RPMI8226 (cell line): ENCODE measurements at places on chromosomes 3 and 15.
A peak's percentile ranks its signal among the peaks of the same experiment; 100 is the strongest.

DNA sequence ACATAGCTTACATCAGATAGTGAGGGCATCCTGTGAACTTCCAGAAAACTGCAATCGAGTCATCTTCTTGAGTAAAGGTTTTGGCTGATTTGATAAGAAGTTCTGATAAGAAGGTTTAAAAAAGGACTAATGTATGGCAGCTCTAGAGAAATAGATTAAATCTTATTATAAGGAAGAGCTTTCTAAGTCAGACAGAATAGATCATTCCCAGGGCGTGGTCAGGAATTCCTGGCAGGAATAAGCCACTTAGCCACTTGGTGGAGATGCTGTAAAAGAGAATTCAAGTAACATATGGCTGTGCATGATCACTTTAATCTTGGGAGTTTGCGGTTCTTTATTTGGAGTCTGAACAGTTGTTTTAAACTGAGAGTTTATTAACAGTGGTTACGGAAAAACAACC is 17.4 kb downstream of the PGBD4 start:
- no peak for DNase-seq

- DNase-seq = no peak
These were observed 560.1 kb downstream of the MCTP2 start for GRCh38 chr15:94791510-94791909.

DNA sequence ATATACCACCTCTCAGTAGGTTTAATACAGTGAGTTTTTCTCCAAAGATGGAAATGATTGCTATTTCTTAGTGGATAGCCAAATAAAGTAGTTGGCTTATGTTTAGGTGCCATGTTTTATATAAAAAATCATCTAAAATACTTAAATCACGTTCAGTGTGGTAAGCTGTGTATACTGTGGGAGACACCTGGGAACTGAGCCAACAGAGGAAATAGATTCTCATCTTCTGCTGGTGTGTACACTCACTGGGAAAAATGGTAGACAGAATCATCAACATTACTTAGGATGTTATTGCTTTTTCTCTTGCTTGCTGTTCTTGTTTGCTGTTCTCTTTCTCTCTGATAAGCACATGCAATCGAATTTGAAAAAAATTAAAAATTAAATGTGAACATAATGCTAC is 112.6 kb upstream of the MB21D2 start:
- DNase-seq = no peak

DNA sequence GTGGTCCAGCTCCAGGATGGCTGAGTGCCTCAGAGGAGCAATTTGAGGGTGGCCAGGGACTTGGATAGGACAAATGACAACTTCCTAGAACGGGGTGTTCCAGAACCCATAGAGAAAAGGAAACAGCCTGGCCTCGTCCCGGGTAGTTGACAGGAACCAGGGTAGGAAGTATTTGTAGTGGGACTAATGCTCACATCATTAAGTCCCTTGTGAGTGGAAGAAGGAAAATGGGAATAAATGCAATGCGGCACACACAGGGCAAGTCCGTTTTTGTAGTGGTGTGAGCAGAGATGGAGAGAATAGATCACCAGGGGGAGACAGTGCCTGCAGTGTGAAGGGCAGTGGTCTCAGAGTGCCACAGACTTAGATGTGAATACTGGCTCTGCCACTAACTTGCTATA is 19.6 kb downstream of the TIMP4 start:
- DNase-seq = no peak

DNA sequence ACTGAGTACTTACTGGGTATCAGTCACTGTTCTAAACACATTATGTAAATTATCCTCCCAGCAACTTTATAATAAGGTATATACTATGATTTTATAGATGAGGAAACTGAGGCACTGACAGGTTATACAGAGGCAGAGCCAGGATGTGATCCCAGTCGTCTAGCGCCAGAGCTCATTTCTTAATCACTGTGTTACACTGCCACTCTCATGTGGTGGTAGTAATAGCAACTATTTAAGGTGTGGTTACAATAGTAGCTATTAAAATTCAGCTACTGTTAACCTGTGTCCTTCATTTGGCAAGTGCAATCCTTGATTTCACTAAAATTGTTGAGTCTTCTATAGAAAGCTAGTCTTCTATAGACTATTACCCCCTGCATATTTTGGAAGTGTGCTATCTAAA is 43.1 kb upstream of the TRPC1 start:
- no peak for DNase-seq

DNA sequence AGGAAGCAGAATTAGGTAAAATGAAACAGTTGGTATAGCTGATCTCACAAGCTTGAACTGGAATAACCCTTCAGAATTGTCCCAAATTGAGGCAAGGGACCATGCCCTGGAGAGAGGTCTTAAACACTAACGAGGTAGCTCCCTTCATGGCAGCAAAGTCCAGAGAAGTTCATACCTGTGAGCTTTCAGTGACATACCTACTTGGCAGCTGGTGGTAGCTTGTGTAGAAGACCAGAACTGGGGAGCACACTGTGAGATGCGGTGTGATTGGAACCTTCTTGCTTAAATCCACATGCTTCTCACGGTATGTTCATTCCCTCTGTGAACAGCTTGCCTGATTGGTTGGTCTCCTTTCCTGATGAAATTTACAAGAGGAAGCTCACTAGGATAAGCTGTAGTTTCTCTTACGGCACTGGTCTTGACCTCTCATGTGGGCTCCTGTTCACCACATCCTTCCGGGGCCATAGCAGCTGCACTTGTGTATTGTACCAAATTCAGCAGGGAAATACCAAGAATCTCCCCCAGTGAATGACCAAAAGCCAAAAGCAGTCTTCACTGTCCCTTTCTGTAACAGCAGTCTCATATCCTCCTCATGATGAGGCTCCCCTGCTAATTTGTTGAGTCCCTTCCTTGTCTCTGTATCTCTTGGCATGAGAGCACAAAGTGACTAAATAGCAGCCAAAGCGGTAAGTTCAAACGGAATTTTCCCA is 483.7 kb upstream of the FRG2C start:
- DNase-seq = no peak

DNA sequence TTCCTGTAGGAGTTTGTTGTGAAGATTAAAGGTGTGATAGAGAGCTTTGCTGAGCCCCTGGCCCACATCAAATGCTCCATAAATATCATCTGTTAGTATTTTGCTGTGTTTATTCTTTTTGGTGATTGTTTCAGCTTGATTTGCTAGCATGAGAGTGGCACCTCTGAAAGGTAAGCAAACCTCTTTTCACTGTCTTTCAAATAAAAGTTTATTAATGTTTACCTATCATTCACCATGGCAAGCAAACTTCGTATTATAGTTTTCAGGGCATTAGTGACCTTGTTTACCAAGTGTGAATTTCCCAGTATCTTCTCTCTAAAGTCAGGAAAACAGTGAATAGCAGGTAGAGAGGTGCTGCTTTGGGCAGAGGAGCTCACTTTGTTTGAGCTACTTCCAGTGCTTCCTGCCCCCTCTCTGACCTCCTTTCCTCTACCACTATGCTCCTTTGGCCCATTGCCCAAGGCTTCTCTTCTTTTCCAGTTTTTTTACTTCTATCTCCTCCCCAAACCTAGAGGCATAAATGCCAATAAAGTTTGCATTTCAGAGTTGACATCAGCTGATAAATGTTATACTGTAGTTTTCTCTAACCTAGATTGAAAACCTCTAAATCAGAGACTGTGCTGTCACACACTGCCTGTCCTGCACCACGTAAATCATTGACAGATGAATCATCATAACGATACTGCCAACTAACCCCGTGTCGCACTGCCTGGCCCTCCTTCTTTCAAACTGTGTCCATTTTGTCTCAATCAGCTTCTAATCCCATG is 569.0 kb downstream of the TUSC7 start:
- no peak for DNase-seq

- DNase-seq = no peak
These were observed 357.4 kb upstream of the ATP11B start for GRCh38 chr3:182435860-182436259.

- DNase-seq = no peak
These were observed 27.9 kb upstream of the KLF13 start for GRCh38 chr15:31298707-31299172.

DNA sequence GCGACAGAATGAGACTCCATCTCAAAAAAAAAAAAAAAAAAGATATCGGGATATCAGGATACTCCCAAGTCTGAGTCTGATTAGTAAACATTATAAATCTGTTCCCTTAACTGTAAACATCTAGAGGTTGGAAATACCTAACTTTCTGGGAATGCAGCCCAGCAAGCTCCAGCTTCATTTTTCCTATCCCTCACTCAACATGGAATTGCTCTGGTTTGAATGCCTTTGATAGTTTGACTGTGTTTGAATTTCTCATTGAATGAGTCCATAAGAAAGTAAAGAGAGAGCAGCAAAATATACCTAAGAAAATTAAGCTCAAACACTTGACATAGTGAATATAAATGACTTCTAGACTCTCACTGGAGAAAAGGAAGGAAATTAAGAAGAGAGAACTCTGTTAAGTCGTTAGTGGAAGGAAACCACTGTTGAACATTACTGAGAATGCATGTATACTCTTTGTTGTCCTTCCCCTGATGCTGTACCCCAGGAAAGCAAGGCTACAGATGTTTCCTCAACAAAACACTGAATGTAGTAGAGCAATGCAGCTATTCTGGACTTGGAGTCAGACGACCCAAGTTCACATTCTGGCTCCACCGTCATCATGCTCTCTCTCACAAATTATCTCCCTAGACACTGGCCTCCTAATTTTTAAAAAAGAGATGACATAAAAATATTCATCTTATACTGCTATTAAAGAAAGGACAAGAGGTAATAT is 62.4 kb downstream of the CD200 start:
- DNase-seq = no peak

DNA sequence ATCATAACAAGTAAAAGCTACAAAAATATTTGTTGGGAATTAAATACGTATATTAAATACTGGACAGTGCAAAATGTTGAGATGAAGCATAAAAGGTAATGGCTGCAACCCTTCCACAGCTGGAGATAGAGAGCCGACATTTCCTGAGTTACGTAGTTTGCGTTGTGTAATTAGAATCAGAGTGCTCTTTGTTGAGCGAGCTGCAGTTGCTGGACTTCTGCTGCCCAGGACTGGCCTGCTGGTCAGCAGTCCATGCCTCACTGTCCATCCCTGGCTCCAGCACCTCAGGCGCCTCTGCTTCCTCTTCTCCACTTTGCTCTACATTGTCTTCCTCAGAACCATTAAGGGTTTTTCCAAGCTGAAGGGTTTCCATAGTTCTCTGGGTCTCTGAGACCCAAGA is 28.4 kb upstream of the SHC4 start:
- no peak for DNase-seq

GRCh38 chr3:49674497-49674983 is 389 bp downstream of the APEH start:
- DNase-seq = peak; percentile 50

- no peak for DNase-seq
These were observed 147.9 kb downstream of the IMPG2 start for GRCh38 chr3:101172516-101172915.

- DNase-seq = no peak
These were observed 29.8 kb upstream of the APOD start for GRCh38 chr3:195613468-195614069.

- DNase-seq = no peak
These were observed 75.1 kb downstream of the FOXB1 start for GRCh38 chr15:60079210-60079609.

GRCh38 chr3:69671082-69671952 is 67.9 kb upstream of the MITF start:
- DNase-seq = peak; percentile 49
